ENCODE measurements at places on chromosomes 5 and 9.

- no peak for DNase-seq
Measured at GRCh38 chr9:16105168-16106020, 552.6 kb downstream of the CCDC171 start.

DNA sequence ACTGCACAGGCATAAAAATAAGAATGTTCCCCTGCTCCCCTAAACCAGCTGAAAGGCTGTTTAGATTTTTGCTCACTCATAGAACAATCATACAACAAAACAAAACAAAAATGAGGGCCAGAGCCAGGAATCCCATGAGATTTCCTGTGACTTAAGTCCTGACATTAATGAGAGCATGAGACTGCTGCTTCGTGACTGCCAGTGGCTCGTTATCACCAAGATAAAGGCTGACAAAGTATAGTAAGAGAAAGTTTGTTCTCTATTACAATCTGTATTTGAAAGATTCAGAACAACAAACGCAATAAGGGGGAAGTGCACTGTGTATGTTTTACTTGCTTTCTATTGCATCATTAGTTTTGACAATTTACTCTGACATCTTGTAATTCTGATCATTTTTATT, 837.1 kb upstream of the C9orf72 start:
- no peak for DNase-seq

DNA sequence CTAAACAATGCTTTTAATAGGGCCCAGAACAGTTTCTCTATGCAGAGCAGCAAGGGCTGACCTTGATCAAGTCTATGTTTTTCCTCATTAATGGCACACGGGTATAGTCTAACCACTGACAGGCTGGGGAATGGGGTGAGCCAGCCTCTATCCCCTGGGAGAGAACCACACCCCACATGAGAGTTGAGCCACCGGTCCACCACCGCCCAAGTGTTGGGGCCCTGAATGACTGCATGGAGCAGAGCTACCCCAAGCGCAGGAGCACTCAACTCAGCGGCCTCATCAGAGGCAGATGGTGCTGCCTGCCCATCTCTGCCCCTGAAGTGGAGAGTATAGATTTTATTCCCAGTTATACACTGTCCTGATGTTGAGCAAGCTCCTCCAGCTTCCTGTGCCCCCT, 247.9 kb upstream of the IRX1 start:
- no peak for DNase-seq

DNA sequence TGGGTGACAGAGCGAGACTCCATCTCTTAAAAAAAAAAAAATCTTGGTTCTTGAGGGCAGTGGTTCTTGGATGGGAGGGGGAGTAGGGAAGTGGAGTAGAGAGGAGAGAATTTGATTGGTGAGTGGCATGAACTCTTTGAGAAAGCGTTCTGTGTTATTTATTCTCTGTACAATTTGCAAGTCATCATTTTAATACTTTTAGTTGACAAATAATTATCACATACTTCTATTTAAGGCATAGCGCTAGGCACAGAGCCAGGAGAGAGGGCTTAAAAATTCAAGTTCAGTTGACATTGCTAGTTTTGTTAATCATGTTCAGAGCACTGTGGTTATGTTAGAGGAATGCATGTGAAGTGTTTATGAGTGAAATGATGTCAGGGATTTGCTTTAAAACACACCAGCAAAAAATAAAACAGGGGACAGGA, 24.6 kb downstream of the HSDL2 start:
- no peak for DNase-seq

DNA sequence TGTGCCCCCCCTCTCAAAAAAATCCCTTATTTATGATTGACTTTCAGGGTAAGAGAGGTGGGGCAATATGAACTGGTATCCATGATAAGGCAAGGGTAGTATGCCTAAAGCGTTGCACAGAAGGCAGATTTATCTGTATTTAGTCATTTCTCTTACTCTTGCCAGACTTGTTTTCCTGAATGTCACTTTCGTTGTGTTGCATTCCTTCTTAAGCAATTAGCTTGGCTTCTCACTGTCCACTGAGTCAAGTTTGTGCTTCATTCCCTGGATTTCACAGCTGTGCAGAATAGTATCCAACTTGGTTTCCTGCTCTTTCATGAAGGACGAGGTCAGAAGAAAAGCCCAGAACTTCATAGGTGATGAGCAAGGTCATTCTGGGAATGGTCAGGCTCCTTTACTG, 301.5 kb upstream of the ACTBL2 start:
- no peak for DNase-seq

GRCh38 chr9:84502066-84502465, 161.5 kb upstream of the SLC28A3 start:
- DNase-seq = no peak

GRCh38 chr9:127022913-127023660, 99.3 kb downstream of the ANGPTL2 start:
- DNase-seq = no peak
